NCI-H2029 treated with DMSO at 0.1 percent for 48 hours (cell line): ENCODE measurements at places on chromosomes 4 and X.

DNA sequence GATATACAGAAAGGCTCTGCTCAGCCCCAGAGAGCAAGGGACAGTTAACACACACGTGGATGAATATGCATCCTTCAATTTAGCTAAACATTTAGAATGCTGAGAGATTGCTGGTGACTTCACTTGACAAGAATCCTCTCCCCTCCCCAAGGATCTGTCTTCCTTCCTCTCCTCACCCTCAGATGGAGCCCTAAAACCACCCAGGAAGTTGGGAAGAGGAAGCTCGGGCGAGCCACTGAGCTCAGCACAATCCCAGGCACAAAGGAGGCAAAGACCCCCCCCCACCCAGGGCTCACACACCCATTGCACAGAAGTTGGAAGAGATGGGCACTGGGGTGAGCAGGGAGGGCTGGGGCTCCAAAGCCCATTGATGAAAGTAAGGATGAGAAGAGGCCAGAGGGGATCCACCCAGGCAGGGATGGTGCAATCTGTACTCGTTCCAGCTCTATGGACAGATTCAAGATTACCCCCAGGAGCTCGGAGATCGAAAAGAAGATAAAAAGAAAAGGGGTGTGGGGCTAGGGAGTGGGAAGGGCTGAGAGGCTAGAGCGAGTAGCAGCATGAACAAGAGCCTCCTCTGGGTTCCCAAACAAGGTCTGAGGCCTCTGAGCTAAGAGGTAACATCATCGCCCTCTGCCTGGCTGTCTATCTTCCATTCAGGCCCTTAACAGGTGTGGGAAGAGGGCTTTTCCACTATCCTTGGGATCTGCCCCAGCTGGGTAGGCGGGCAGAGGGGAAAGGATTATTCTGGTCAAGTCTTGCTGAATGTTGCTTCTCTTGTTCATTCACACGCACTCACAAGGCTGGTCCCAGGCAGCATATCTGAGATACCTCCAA is 1.2 kb downstream of the TFE3 start:
- DNase-seq, result no peak

GRCh38 chrX:28487818-28488217 is 99.4 kb upstream of the IL1RAPL1 start:
- DNase-seq, result no peak

- DNase-seq, result no peak
Observed at GRCh38 chr4:74886484-74886883, 46.4 kb upstream of the PARM1 start.

GRCh38 chrX:153408221-153408721 is 3.0 kb upstream of the ZFP92 start:
- DNase-seq, result no peak

- DNase-seq, result no peak
Observed at GRCh38 chrX:132689612-132690563, 201.1 kb upstream of the MBNL3 start.

DNA sequence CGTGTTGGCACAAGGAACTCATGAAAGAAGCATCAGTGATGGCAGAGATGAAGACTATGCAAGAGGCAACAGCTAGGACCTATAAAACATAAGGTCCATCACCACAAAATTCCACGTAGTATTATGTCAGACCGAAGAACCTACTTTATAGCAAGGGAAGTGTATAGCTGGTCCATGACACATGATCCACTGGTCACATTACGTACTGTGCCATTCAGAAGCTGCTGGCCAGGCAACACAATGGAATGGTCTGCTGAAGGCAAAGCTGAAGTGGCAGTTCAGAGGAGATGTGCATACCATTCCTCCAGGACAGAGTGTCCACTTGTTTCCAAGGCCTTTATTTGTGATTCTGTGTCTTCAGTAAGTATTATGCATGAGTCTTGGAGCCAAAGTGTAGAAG is 215.5 kb upstream of the UGT8 start:
- no peak for DNase-seq

GRCh38 chr4:125650557-125650956 is 335.8 kb downstream of the FAT4 start:
- no peak for DNase-seq

- DNase-seq, result no peak
Observed at GRCh38 chr4:52037689-52038102, 403 bp downstream of the SGCB start.

DNA sequence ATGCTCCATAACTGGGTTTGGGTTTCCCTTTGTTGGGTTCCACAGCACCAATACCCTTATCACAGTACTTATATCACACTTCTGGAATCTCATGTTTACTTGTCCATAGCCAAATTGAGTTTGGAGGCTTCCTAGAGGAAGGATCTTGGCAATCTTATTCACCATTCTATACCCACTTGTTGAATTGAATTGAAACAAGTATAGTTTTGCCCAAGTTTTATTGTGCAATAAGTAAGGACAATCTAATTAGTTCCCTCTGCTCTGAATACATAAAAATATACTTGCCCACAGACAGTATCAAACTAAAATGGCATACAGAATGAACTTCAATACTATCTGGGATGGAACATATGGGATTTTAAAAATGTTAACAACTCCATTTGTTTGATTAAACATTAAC is 40.3 kb downstream of the SEC31A start:
- DNase-seq, result no peak

DNA sequence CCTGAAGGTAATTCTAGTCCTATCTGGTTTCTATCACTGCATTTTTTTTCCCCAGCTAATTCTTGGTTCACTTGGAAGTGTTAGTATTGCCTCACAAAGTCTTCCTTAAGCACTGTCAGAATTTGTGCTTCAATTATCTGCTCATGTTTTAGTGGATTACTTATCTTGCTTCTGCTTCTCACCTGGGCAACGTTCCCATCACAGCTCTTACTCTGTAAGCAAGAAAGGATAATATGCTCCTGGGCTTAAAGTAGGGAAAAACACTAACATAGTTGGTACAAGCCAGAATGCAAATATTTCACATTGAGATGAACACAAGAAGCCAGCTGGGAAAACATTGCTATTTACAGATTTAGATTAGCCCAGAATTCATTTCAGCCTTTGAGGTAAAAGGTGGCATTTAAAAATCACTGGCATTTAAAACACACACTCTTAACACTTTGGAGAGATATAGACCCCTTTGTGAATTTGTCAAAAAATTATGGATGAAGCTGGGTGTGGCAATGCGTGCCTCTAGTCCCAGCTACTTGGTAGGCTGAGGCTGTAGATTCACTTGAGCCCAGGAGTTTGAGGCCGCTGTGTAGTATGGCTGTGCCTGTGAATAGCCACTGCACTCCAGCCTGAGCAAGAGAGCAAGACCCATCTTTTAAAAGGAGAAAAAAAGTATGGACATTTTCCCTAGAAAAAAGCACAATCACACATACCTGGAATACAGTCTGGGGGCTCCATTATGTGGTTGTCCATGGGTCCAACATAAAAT is 6.6 kb upstream of the PTPN13 start:
- DNase-seq, result no peak

DNA sequence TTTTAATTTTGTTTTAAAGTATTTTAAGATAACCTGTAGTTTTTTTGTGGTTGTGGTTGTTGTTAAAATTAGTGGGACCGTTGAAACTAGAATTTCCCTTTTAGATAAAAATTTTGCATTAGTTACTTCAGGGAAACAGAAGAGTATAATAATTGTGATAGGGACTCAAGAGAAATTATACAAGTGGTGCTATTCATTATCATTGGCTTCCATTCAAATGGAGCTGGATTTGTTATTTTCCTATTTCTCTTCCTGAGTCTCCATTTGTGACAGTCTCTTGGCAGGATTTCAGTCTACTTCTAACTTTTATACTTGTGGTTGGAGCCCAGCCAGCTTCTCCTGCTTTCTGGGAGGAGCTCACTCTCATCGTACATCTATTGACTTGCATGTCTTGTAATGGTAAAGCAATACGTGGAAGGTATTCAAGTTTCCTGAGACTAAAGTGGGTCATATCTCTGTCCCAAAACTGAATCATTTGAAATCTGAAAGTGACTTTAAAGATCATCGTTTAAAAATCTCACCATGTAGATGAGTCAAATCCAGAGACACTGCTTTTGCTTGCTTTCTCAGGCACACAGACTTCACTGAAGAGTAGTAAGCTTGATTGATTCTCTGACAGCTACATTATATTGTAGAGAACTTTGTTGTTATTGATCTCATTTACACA is 155.8 kb downstream of the RPA4 start:
- peak; percentile 12 for DNase-seq

DNA sequence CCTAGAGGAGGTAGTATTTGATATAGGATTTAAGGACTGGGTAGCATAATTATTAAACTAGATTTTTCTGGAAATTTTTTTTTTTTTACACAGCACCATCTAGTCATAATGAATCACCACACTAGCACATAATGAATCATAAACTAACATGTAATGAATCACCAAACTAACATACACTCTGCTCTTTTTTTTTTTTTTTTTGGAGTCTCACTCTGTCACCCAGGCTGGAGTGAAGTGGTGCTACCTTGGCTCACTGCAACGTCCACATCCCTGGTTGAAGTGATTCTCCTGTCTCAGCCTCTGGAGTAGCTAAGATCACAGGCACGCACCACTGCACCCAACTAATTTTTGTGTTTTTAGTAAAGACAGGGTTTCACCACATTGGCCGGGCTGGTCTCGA is 92.5 kb downstream of the FAM13A start:
- DNase-seq, result peak; percentile 61

DNA sequence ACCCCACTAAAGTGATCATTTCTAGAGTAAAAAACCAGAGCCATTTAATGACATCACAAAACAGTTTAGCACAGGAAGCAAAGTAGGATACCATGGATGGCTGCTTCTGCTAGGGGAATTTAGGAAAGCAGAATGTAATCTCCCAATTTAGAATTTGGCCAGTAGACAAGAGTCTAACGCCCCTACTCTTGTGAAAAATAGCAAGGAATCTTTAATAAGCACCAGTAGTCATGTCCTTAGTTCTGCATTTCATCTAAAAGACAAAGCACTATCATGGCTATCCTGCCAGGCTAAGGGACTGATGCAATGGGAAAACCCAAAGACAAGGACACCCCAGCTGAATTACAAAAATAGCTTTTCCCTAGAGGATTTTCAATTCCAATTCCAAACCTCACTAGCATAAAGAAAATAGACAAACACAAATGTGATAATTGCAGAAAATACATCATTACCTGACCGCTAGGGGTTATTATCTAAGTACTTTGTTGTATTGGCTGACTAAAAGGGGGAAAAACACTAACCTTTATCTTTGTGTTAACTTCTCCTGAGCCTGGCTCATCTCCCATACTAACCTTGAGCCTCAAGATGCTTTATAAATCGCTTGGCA is 2.6 kb upstream of the AMMECR1 start:
- DNase-seq, result no peak

DNA sequence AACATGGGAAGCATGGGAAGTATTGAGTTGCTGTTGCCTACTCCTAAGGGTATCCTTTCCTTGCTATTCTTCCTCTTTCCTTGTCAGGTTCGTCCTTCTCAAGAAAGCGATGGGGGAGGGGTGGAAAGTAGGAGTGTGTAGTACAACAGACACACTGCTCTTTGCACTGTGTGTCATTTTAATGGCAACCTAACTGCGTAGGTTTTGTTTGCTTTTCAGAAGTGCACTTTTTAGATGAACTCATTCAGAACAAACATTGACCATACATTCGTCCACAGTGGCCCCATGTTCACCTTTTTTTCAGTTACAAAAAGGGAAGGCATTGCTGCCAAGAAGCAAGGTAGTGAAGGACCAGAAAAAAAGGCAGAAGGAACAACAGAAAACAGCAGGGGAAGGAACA is 10.2 kb upstream of the YIPF6 start:
- DNase-seq, result no peak

- no peak for DNase-seq
Observed at GRCh38 chrX:39830414-39830813, 267.3 kb downstream of the BCOR start.
